Caki2 (cell line): ENCODE measurements at places on chromosomes 2 and 18. TPM values are rescaled to one million over a fixed set of nuclear protein-coding genes. Genes with fewer than 3 reads are reported as not detected.

DNA sequence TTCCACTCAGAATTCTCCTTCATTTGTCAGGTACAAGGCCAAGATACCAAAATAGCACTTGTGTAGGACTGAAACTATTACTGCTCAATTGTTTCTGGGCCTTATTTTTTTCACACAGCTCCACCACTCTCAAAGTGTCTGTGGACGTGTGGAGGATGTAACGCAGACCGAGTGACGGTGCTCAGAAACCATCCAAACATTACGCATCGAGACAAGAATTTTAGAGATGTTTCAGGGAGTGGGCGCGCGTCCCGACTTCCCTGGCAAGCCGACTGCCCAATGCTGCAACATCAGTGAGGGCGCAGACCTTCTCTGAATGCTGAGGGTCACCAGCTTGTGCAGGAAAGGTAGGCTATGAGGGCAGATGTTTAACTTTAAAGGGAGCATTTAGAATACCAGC is 108.4 kb downstream of the GATA6 start:
- no peak for DNase-seq

- no peak for DNase-seq
Measured at GRCh38 chr2:241136191-241136590, 13.1 kb downstream of the PASK start.

DNA sequence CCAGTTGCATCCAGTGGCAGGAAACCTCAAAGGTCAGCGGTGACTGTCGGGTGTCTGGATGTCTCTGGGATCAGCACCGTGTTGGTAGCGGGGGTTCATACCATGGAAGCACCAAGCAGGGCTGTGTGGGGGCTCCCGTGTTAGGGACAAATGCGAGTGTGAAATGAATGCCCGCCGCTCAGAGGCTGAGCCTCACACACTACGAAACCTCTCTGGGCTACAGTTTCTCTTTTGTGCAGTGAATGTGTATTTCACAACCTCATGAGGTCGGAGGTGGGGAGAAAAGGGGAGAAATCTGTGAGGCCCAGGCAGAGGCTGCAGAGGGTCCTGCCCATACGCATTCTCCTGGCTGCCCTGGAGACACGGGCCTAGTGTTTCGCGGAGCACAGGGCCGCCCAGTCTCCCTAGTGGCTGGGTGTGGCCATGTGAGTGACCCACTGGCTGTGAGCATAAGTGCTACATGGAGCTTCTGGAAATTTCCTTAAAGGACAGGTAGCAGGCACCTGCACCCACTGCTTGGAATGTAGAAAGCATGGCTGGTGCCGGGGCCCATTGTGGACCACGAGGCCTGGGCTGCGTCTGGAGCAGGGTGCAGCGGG is 138.0 kb upstream of the GLI2 start:
- DNase-seq, result no peak

DNA sequence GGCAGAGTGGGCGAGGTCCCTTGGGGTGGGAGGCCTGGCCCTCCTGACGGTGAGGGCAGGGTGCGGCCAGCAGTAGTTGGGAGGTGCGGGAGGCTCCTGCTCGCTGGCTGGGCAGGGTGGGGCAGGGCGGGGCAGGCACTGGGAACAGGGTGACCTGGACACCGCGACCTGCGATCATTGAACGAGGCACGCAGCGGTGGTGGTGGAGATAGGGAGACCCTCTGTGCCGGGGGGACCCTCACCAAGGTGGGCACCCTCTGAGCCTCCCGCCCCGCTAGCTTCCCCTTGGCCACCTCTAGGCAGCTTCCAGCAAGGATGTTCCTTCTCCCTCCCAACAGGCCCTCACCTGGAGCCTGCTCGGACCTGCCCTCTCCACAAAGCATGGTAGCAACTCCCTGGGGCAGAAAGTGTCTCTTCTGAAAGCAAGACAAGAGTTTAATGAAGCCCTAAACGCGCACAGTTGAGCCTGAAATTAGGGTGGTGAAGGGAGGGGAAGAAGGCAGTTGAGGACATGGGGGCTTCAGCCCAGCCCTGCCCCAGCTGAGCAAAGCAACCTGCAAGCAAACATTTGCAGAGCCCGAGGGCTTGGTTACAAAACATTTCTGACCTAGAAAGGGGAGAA is 15.4 kb upstream of the FOSL2 start:
- DNase-seq, result no peak

- no peak for DNase-seq
Measured at GRCh38 chr2:173770947-173771678, 194.1 kb downstream of the SP3 start.

DNA sequence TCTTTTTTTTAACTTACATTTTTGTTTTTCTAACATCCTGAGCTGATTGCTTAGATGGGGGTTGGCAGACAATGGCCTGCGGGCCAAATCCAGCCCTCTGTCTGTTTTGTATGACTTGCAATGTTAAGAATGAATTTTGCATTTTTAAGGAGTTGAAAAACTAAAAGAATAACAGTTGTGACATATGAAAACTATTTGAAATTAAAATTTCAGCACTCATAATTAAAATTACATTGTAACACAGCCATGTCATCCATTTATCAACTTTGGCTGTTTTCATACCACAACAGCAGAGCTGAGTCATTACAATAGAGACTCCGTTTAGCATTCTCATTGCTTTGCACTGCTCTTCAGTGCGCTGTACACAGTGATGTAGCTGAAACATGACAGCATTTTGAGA is 94.1 kb upstream of the MC4R start:
- no peak for DNase-seq

- DNase-seq, result no peak
Measured at GRCh38 chr2:100752628-100753333, 67.2 kb upstream of the NPAS2 start.

- no peak for DNase-seq
Measured at GRCh38 chr2:240595381-240596079, 9.0 kb downstream of the CAPN10 start.

DNA sequence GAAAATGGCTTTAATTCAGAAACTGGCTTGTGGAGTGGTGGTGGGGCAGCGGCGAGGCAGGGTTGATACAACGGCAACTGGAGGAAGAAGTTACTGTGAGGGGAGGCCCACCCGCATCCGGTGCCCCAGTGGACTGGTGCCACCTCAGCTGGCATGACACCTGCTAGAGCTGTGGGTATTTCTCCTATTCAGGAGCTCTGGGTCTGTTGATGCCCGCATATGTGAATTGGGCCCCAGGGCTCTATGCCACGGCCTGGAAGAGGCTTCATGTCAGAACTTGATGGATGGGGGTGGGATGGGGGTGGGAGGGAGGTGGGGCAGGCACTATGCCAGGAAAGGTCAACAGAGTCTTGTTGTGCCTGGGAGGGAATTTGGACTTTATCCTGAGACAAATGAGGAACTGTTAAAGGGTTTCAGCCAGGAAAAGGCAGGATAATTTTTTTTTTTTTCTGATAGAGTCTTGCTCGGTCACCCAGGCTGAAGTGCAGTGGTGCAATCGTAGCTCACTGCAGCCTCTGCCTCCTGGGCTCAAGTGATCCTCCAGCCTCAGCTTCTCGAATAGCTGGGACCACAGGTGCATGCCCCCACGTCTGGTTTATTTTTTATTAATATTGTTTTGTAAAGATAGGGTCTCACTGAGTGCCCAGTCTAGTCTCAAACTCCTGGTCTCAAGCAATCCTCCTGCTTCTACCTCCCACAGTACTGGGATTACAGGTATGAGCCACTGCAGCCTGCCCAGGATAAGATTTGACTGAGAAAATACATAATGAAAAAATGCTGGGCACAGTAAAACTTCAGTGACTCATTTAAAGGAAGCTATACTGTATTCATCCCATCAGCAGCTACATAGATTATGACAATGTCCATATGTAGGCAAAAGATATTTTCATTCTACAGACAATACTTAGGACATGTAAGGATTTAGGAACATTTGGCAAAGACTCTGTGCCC is 52.6 kb downstream of the SH2D6 start:
- peak; percentile 73 for DNase-seq

DNA sequence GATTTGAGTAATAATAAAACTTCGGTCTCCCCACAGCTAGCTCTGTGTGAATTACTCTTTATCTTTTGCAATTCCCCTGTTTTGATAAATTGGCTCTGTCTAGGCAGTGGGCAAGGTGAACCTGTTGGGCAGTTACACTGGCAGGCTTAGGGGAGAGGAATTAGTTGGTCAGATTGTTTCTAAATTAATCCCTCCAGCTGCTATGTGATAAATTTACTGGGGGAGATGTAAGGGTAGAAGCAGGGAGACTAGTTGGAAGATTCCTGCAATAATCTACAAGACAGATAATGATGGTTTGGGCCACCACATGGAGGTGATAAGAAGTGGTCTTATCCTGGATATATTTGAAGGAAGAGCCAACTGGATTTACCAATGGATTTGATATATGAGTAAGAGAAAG is 118.5 kb upstream of the TACR1 start:
- no peak for DNase-seq

DNA sequence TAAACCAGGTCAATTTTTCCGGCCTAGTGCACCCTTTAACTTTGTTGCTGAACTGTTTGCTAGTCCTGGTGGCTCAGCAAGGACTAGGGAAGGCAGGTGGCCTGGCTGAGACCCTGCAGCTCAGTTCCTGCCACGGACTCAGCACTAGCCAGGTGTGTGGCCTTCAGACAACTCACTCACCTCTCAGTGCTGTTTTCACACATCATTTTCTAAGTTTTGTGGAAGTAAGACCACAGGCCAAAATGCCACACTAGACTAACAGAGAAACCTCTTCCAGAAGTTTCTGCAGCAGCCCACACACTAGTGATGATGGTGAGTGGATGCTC is 65.9 kb upstream of the SLC1A4 start:
- DNase-seq, result no peak

DNA sequence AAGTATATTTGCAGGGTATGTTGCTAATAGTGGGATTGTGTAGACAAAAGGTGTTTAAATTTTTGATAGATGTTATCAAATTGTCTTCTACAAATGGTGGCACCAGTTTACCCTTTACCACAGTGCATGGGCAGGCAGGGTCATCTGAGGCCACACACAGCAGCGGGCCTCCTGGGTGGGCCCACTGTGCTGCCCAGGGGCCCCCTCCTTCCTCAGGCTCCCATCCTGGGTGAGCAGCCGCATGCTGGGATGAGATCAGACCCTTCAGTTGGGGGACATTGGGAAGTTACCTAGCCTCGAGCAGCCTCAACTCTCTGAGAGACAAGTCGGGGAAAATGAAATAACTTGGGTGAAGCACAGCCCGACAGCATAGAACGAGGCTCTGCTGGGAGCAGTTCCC is 9.7 kb downstream of the MYO7B start:
- no peak for DNase-seq

DNA sequence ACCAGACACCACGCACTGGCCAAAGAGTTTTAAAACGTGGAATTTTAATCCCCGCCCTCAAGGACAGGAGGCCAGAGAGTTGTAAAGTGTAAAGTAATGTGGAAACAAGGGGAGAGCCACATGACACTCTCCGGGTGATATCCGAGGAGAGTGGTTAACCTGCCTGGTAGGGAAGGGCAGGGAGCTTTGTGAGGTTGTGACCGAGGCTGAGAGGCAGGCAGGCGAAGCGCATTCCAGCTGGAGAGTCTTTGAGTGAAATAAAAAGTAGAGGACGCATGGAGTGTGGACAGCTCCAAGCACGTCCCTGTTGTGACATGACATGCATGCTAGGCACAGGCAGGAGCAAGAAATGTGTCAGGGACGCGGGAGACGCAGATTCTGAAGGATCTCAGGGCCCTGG is 539.5 kb downstream of the RNF144A start:
- no peak for DNase-seq

GRCh38 chr18:60693426-60693825 is 320.9 kb upstream of the MC4R start:
- DNase-seq, result no peak

NAGK gene
- 53.4 and 124 TPM in 2 replicates for total RNA-seq

TGFA gene
- total RNA-seq, result 84.3 and 116 TPM in 2 replicates

CPLX4 gene
- not detected in 2 replicates for total RNA-seq

CNOT11 gene
- 96.0 and 125 TPM in 2 replicates for total RNA-seq

FAM237A gene
- total RNA-seq, result not detected in 2 replicates

TSPYL6 gene
- not detected in 2 replicates for total RNA-seq
